ENCODE measurements at places on chromosomes 16 and 17. TPM values are rescaled to one million over a fixed set of nuclear protein-coding genes. Genes with fewer than 3 reads are reported as not detected.

The CACNG5 gene
- 0.98 TPM for total RNA-seq

The NEUROD2 gene
- 74.5 TPM for total RNA-seq

The C16orf46 gene
- total RNA-seq = 3.7 TPM

The TLCD3B gene
- total RNA-seq = 22.1 TPM

The CDR2L gene
- 5.9 TPM for total RNA-seq

The MYH1 gene
- not detected for total RNA-seq

The NHLRC4 gene
- 0.25 TPM for total RNA-seq

The NPIPA2 gene
- not detected for total RNA-seq

The NPIPB8 gene
- 0.25 TPM for total RNA-seq

The KRTAP2-3 gene
- total RNA-seq = not detected

The PRSS33 gene
- total RNA-seq = 0.25 TPM

The SERPINF2 gene
- not detected for total RNA-seq

The CCL14 gene
- total RNA-seq = not detected

The PDILT gene
- total RNA-seq = not detected

The APOBR gene
- 0.25 TPM for total RNA-seq

The KRT24 gene
- total RNA-seq = not detected

The SLC13A2 gene
- not detected for total RNA-seq

The RHBDL3 gene
- total RNA-seq = 0.98 TPM

The GGT6 gene
- not detected for total RNA-seq

The ZNF287 gene
- 19.4 TPM for total RNA-seq

The C16orf92 gene
- total RNA-seq = not detected

The PRAC2 gene
- total RNA-seq = not detected

The GAST gene
- not detected for total RNA-seq

The DPEP2 gene
- total RNA-seq = 0.98 TPM

The CDC6 gene
- total RNA-seq = 2.0 TPM

The SEBOX gene
- not detected for total RNA-seq

The CD300A gene
- 2.0 TPM for total RNA-seq

The TM4SF5 gene
- total RNA-seq = not detected

The SMPD3 gene
- 62.9 TPM for total RNA-seq

The SMG1 gene
- 117 TPM for total RNA-seq

The TAT gene
- not detected for total RNA-seq

The ZNF597 gene
- total RNA-seq = 3.2 TPM

The ARL6IP1 gene
- total RNA-seq = 433 TPM

The CCL4 gene
- total RNA-seq = 0.74 TPM

The TMEM114 gene
- total RNA-seq = not detected

The NRN1L gene
- not detected for total RNA-seq

The ZNF232 gene
- total RNA-seq = 10.8 TPM

The SOST gene
- not detected for total RNA-seq

The ADAM11 gene
- total RNA-seq = 14.3 TPM

The MEOX1 gene
- total RNA-seq = 0.25 TPM

The CCL17 gene
- not detected for total RNA-seq

All from temporal lobe (tissue), 4 donors.